Small intestine (tissue), 16 donors: ENCODE measurements at places on chromosomes 3 and 15.

DNA sequence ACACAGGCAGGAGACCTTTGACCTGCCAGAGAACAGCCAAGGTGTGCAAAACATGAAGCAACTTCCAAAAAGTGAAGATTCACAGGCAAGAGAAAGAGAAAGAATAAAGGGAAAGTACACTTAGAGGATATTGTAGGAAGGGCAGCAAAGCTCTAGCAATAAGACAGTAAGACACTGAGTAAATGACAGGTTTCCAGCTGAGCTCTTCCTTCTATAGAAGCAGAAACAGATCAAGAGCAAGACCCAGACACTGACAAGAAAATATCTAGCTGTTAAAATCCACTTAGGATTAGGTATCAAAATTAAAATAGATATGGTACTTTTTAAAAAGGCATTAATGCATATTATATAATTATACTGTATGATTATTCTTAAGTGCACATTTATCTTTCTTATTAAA lies 333.4 kb downstream of the RAP2B start:
- no peak for DNase-seq

DNA sequence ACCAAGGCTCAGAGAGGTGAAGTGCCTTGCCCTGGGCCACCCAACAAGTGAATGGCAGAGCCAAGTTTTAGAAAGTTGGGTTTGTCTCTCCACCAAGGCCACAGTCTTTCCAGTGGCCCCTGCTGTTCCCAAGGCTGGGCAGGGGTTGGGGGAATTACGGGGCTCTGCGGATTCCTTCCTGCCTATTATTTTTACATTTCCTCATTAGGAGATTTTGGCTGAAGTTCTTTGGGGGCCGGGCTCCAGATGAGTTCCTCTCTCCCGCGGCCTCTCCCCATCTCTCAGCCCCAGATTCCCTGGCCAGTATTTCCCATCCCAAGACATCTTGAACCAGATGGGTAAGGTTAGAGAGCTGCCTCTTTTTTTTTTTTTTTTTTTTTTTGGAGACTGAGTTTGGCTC lies 44.0 kb upstream of the SMAD6 start:
- no peak for DNase-seq

DNA sequence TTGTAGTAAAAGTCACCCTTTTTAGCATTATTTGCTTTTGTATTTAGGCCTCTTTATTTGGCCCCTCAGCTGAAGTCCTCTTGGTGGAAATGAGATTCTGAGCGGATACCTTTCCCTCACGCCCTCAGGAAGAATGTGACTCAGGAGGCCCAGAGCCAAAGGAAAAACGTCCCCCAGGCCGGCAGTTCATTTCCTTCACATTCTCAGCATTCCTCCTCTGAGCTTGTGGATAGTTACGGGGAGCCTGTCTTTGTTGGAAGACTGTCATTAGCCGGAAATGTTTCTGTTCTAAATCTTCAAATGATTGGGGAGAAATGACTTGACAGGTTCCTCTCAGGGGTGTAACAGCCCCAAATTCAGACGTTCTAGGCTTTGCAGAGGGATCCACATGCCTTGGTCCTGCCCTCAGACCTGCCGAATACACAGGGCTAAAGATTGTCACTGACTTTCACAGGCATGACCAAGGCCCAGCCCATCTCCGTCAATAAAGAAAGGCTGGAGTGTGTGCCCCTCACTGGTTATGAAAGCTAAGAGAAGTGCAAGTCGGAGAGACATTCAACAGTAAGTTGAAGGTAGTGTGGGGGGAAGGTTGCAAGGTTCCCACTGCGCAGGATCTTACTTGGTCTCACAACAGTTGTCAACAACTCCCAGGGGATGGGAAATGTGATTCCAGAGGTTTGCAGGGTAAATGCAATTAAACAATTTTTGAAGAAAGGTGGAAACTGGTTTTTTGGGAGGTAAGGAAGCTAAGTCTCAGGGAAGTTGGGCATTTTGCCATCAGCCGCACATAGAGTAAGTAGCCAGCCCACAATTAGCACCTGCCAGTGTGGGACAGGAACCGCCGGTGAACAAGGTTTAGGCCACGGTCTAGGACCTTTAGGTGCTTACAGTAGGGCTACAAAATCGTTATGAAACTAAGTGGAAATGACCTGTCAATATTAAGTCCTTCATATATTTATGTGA lies 39.7 kb upstream of the MYZAP start:
- peak; percentile 61 for DNase-seq

DNA sequence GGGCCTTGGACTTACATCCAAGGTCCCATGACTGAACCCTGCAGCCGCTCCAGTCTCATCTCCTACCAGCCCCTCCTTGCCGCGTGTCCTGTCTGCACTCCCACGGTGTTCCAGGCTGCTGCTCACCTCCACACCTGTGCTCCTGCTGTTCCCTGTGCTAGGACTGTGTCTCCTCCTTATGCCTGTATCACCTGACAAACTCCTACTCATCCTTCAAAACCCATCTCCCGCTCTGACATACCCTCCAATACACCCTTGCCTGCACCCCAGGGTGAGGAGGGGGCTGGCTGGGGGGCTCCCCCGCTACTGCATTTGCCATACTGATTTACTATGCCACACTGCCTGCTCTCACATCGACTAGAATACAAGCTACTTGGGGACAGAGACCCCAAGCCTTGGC lies 53.6 kb downstream of the CYP11A1 start:
- no peak for DNase-seq

- DNase-seq: no peak
Measured at GRCh38 chr15:78840661-78841375, 29.6 kb upstream of the ADAMTS7 start.

DNA sequence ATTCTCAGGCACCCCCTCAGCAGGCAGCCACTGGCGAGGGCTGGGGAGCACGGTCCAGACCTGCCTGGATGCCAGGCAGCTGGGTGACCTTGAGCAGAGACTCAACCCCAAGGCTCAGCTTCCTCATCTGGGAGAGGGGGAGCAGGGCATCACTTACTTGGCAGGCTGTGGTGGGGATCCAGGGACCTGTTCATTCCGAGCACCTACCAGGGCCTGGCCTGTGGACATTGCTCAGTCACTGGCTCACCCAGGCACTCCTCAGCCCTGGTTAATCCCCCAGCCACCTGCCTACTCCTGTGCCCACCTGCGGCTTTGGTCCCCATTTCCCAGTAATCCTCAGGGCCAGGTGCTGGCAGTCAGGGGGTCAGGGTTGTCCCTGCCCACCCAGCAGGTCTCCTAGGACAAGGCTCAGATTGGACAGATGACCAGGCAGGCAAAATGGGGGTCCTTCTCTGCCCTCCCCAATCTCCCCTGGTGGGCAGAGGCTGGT lies 9.3 kb upstream of the RPL29 start:
- no peak for DNase-seq

DNA sequence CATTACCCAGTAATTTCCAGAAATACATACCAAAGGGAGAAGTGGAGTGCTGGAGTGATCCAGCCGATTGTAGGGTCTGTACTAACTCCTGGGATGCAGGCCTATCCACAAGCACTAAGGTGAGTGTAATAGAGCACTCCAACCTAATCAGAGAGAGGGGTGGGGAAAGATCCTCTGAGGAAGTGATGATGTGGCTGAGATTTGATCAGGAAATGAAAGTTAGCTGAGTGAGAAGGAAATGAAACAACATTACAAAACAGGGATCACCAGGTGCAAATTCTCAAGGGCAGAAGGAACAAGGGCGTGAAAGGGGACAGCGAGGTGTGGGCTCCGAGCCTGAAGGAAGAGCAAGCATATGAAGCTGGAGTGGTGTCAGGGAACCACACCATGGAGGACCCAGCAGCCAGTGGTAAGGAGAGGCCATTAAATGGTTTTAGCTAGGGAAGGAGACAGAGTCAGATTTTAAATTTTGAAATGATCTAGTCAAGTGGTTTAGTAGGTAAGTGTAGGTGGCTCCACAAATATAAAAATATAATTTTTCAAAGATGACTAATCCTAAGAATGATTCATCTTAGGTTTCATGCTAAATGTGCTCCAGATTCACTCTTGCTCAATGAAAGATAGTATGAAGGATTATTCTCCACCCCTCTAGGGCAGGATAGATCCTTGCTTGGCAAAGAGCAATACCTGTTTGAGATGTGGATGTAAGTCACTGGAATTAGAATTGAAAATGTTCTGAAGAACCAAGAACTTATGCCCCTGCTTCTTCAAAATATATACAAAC lies 348.7 kb downstream of the TBL1XR1 start:
- DNase-seq: no peak

DNA sequence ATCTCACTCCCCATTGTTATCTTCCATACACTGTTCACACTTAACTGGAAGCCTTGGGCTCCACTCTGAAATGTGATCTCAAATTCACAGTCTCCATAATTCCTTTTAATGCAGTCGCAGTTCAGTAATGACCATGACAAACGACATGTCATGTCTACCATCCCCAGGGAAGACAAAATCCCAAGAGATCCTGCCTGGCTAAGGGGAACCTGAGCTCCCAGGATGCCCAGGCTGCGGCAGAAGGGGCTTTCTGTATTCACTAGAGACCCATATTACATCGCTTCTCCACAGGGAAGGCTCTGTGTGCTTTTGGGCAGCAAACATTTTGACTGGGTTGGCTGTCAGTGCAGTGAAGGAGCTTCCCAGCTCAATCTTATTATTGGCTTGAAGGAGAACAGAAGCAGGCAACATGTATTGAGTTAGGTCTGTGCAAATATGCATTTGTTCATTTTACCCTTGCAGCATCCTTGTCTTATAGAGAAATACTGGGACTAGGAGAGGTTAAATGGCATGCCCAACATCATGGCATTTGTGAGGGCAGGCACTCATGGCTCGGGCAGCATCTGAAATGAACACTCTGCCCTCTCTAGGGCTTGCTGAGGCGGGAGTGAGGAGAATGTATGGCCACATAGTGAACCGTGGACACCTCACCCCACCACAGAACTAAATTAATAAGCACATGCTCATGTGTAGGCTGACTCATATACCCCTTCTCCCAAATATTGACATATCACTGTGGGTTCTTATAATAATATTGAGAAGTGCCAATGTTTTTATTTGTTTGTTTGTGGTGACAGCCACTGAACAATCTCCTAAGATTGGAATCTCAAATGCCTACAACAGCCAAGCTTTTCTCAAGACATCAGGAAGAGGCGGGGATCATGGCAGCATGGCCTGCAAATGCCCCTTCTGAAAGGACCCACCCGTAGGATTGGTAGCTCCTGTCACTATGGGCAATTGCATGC lies 141.6 kb upstream of the FOXB1 start:
- no peak for DNase-seq

DNA sequence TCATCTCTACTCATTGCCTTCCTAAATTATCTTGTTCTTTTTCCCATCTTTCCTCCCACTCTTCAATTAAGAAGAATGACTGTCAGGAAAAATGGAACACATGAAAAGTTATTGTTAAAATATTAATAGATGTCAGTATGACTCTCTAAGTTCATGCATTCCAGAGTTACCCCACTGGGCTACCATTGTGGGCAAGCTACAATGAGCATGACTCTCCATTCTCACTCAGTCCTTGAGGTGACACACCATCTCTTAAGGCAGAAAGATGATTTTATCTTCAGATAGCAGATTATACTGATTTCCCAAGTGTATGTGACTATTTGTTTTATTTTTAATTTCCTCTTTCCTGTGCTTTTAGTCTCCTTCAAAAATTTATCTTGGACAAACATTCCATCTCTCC lies 144.3 kb downstream of the ALCAM start:
- DNase-seq: no peak

GRCh38 chr3:171503817-171504216 lies 43.6 kb upstream of the TNIK start:
- no peak for DNase-seq

GRCh38 chr15:64349375-64349774 lies 6.6 kb downstream of the CSNK1G1 start:
- no peak for DNase-seq

- no peak for DNase-seq
Measured at GRCh38 chr15:23484870-23485269, 37.8 kb upstream of the GOLGA6L2 start.

DNA sequence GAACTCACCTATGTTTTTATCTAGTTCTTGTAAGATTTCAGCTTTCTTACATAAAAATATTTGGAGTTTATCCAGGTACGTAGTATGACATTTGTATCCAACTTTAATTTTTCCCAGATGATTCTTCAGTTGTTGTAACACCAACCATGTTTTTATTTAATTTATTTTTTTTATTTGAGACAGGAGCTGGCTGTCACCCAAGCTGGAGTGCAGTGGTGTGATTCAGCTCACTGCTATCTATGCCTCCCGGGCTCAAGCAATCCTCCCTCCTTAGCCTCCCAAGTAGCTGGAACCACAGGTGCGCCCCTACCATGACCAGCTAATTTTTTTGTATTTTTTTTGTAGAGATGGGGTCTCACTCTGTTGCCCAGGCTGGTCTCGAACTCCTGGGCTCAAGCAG lies 6.6 kb downstream of the XYLB start:
- no peak for DNase-seq

DNA sequence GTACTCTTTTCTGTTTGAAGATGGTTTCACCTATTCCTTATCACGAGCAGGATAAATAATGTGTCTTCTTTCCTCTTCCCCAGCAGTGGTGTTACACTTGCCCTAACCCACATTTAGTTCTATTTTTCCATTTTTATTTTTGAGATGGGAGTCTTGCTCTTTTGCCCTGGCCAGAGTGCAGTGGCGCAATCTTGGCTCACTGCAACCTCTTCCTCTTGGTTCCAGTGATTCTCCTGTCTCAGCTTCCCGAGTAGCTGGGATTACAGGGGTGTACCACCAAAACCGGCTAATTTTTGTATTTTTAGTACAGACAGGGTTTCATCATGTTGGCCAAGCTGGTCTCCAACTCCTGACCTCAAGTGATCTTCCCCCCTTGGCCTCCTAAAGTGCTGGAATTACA lies 372.4 kb downstream of the FOXP1 start:
- DNase-seq: no peak

- DNase-seq: no peak
Measured at GRCh38 chr3:158753854-158754253, 21.6 kb upstream of the RARRES1 start.

- DNase-seq: no peak
Measured at GRCh38 chr15:91263632-91264531, 163.8 kb downstream of the SV2B start.

DNA sequence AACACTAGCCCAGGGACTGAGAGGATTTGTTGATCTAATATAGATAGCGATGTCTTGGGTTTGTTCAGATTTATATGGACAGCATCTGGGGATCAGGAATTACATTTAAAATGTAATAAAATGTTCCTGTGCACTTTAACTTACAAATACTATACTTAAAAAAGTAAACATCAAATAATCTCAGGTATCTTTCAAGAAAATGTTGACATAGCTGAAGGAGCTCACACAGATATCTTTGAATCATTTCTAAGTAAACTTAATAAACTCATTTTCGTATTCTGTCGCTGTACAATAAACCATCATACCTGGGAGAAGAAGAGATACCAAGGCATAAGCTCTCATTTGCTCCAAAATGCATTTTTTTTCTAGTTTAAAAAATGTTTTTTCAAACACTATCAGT lies 557.5 kb upstream of the NR2F2 start:
- no peak for DNase-seq

- no peak for DNase-seq
Measured at GRCh38 chr3:34864011-34864410, 775.3 kb upstream of the ARPP21 start.

DNA sequence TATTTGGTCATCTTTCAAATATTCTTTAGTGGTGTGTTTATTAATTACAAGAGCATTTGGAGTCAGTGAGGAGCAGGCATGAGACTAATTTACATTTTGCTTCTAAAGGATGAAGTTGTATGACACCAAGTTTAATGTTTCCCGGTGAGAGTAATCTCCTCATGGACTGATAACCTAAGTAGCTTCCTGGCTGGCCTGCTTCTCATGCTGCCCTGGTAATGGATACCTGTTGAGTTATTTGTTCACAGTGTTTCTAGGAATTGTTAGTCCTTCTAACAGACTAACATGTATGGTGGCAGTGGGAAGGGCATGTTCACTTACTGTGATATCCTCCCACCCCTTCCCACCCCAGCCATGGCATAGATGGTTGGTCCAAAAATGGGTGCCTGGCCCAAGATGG lies 69.3 kb upstream of the CMTM7 start:
- no peak for DNase-seq
